Keratinocyte (primary cell): ENCODE measurements at places on chromosomes 2 and 18.

- DNase-seq = no peak
These were observed 12.4 kb downstream of the NMI start for GRCh38 chr2:151277067-151277466.

DNA sequence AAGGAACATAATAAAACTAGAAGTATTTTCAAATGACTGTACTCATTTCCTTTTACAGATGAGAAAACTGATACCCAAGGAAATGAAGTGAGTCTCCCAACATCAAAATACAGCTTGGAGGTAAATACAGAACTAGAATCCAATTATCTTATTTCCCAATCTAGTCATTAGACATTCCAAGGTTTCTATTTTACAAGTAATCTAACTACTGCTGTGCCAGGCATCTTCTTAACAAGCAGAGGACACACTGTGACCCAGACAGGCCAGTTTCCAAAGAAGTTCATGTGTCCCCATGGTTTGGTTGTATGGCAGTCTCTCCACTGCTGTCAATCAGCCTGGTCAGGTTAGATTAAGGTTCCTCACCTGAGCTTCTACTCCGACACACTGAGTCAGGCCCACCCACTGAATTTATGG lies 143.5 kb downstream of the THADA start:
- DNase-seq = no peak

GRCh38 chr2:231821908-231822307 lies 35.7 kb downstream of the COPS7B start:
- no peak for DNase-seq

GRCh38 chr2:200350850-200351285 lies 44.4 kb downstream of the SPATS2L start:
- DNase-seq = no peak
